CD8-positive, alpha-beta memory T cell (primary cell): ENCODE measurements at places on chromosomes 2 and 18. TPM values are rescaled to one million over a fixed set of nuclear protein-coding genes. Genes with fewer than 3 reads are reported as not detected.

- DNase-seq = no peak
These were observed 183.8 kb upstream of the STON1 start for GRCh38 chr2:48346124-48346536.

Gene SFTPB
- not detected for polyA plus RNA-seq

- peak; percentile 38 for DNase-seq
These were observed 10.4 kb downstream of the HS6ST1 start for GRCh38 chr2:128308284-128308731.

DNA sequence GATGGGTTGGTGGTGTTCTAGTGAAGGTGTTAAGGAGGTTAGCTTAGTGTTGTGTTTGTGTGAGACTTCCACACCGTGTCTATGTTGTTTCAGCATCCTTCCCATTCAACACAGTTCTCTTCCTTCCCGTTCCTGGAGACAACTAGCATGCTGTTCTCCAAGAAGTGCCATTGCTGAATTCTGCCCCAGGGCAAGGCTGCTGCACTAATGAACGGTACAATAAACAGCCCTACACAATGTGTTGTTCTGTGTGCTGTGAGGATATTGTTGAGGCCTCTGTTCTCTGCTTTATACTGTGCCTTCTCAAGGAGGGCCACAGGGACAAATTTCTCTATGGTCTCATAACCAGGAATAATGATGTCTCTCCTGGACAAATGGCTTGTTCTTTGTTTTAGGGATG, 39.8 kb upstream of the ZEB2 start:
- no peak for DNase-seq

Gene ZNF385B
- polyA plus RNA-seq = not detected

DNA sequence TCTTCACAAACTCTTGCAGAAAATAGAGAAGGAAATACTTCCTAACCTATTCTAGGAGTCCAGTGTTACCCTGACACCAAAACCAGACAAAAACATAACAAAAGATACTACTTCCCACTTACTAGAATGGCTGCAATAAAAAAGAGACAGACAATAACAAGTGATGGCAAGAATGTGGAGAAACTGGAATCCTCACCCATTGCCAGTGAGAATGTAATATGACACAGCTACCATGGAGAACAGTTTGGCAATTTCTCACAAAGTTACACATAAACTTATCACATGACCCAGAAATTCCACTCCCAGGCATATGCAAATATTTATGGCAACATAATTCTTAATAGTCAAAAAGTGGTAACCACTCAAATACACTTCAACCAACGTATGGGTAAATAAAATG, 209.8 kb upstream of the CTAGE1 start:
- no peak for DNase-seq

Gene HAUS1
- 43.2 TPM for polyA plus RNA-seq

Gene NCKAP5
- polyA plus RNA-seq = not detected

- DNase-seq = peak; percentile 52
These were observed 27.3 kb downstream of the GKN2 start for GRCh38 chr2:68925295-68925896.

DNA sequence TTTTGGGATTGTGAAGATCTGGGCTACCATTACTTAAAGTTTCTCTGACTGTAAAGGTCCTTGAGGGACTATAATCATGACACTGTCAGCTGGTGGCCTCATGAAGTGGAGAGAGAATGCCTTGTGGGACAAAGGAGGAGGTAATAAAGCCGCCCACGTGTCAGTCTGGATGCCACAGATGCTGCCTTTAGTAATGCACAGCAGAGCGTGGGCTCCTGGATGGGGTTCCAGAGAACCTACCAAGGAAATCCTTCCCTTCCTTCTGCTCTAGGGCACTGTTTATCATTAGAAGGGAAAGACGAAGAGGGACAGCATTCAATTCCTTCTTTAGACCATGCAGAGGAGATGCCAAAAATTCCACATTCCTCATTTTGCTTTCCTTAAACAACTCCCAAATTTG, 63.5 kb downstream of the COL5A2 start:
- DNase-seq = no peak

DNA sequence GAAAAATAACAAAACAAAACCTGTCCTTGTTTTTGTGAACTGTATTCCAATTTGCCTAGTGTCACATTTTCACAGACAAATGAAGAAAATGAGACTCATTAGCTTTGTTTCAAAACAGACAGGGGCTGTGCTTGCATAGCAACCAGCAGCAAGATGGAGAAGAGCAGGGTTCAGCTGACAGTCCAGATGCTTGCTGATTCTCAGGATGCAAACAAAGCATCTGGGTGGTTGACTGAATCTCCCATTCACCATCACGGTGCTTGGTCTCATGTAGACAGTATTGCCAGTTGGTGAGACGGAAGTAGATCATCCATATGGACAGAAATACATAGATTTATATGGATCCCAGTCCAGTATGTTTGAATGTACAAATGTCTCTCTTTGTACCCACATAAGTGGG, 326.8 kb downstream of the CCDC85A start:
- DNase-seq = no peak

DNA sequence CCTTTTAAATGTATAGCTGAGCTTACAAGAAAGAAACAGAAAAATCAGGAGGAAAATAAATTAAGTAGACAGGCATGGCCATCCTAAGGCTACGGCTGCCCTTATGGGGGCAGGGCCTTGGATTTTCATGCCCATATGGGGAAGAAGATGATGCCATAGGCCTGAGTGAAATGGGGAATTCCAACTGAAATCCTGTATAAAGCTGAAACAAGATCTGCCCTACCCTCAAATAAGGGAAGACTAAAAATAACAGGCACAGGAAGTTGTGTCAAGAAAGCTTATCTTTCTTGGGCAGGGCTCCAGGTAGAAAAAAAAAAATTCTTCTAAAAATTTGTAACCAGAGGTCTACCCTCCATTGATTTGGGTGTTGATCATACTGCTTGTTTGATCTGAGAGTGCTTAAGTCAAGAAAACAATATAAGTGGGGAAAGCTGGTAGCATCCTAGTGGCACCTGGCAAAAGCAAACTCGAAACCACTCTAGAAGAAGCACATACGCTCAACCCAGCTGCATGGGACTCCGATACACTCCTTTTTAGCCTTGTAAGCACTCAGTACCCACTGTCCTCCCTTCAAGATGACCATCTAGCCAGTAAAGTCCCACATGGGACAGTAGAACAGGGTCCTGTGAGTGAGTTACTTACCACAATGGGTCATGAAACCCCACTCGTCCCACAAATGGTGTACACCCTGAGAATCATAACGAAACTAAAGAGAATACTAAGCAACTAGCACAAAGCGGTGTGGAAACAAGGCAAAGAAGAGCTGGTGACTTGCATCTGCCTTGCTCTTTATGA, 22.3 kb downstream of the DNAH7 start:
- no peak for DNase-seq

- no peak for DNase-seq
These were observed 137.7 kb downstream of the THADA start for GRCh38 chr2:43458014-43458628.

Gene GKN1
- polyA plus RNA-seq = not detected

- no peak for DNase-seq
These were observed 66.9 kb upstream of the SMAD2 start for GRCh38 chr18:47997338-47997780.
